ENCODE measurements at places on chromosomes 3 and 15.

DNA sequence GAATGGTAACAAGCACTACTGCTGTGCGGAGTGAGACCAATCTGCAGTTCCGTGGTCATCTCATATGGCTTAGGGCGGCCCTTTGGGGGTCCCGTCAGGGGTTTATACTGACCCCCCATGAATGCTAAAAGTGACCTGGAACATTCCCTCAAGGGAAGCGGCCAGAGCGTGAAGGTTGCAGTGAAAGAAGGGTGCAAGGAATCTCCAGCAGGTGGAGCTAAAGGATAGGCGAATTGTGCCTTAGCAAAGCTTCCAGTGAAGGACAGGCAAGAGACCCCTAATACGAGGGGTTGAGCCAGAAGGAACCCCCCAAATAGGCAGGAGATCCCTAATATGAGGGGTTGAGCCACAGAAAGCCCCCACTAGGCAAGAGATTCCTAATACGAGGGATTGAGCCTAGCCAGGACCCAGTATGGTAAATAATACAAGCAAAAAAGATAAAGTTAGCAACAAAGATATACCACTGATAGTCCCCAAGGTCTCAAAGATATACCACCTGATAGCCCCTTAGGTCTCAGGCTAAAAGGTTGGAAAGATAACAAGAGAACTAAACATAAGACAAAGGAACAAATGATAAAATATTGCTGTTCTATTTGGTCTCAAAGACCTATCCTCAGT, 32.8 kb downstream of the ZNF589 start:
- no peak overlapping the region for H3K4me3 ChIP-seq
- peaks cover 21% of the 10 kb centered on the region for H3K36me3 ChIP-seq
- H3K27ac ChIP-seq, result no peak overlapping the region

- no peak overlapping the region for H3K4me3 ChIP-seq
- H3K36me3 ChIP-seq, result no peaks in the 10 kb centered on the region
- no peaks in the 10 kb centered on the region for H3K4me1 ChIP-seq
Observed at GRCh38 chr15:48515500-48515899, 130.0 kb downstream of the FBN1 start.

GRCh38 chr3:126125781-126126251, 41.9 kb upstream of the SLC41A3 start:
- no peak for ATAC-seq
- H3K4me1 ChIP-seq, result no peaks in the 10 kb centered on the region
- no peaks in the 10 kb centered on the region for H3K36me3 ChIP-seq
- H3K4me3 ChIP-seq, result no peak overlapping the region

DNA sequence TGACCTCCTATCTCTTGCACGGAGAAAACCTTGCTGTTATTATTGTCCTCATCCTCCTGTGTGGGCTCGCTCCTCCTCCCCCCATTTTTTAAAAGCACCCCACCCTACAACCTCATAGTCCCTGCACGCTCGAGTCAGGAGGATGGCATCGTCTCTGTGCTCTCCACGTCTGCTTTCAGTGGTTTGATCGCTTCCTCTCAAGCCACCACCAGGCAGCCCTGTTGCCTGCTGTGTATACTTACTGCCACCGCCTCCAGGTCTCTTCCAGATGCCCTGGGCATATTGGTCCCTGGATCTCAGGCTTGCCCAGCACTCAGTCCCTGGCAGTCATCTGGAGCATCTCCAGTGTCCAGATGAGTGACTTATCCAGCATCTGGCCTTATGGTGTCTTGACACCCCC, 42.1 kb upstream of the GCNT3 start:
- H3K36me3 ChIP-seq, result no peaks in the 10 kb centered on the region
- H3K4me1 ChIP-seq, result no peaks in the 10 kb centered on the region
- no peak for ATAC-seq
- no peak overlapping the region for H3K27ac ChIP-seq

- peaks cover 15% of the 10 kb centered on the region for H3K4me1 ChIP-seq
- ATAC-seq, result no peak
- H3K4me3 ChIP-seq, result peak overlapping the region; percentile 53
- H3K27me3 ChIP-seq, result no peaks in the 10 kb centered on the region
- H3K27ac ChIP-seq, result peak overlapping the region; percentile 65
Observed at GRCh38 chr15:52682200-52682599, 3.0 kb upstream of the ATOSA start.

DNA sequence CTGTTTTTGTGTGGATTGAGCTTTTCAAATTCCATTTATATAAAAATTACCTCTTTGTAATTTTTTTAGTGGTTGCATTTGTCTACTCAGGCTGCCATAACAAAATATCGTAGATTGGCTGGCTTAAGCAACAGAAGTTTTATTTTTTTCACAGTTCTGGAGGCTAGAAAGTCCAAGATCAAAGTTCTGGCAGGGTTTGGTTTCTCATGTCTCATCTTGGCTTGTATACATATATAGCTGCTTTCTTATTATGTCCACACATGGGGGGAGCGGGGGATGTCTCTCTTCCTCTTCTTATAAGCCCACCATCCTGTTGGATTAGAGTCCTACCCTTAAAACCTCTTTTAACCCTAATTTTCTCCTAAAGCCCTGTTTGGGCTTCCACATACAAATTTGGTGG, 28.5 kb downstream of the MGA start:
- no peak overlapping the region for H3K4me3 ChIP-seq
- H3K27ac ChIP-seq, result peak overlapping the region; percentile 6
- H3K27me3 ChIP-seq, result no peaks in the 10 kb centered on the region
- ATAC-seq, result no peak

DNA sequence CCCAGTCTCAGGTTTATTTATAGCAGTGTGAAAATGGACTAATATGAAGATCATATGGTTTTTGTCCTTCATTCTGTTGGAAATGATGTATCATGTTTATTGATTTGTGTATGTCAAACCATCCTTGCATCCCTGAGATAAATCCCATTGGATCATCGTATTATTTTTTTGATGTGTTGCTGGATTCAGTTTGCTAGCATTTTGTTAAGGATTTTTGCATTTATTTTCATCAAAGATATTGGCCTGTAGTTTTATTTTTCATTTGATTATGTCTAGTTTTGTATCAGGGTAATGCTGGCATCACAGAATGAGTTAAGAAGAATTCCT, 34.3 kb downstream of the FAIM start:
- H3K4me3 ChIP-seq, result no peak overlapping the region
- H3K36me3 ChIP-seq, result no peaks in the 10 kb centered on the region
- no peaks in the 10 kb centered on the region for H3K4me1 ChIP-seq
- ATAC-seq, result no peak
- H3K27me3 ChIP-seq, result no peaks in the 10 kb centered on the region

DNA sequence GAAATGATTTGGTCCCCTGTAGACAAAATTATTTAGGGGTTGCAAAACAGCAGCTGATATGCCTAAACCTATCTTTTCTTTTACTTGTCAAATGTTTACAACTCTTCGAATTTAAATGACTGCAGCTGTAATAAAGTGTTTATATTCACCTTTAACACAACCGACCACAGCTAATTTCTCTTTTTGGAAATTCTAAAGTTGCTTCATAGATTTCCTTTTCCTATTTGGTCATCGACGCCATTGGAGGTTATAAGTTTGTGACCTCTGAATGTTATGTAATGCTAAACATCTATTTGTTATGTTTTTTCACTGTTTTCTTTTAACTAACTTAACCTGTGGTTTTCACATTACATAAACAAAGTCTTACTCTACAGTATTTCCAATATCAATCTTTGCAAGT, 1094.9 kb upstream of the EPHA6 start:
- no peaks in the 10 kb centered on the region for H3K27me3 ChIP-seq
- H3K4me1 ChIP-seq, result no peaks in the 10 kb centered on the region
- no peaks in the 10 kb centered on the region for H3K36me3 ChIP-seq

DNA sequence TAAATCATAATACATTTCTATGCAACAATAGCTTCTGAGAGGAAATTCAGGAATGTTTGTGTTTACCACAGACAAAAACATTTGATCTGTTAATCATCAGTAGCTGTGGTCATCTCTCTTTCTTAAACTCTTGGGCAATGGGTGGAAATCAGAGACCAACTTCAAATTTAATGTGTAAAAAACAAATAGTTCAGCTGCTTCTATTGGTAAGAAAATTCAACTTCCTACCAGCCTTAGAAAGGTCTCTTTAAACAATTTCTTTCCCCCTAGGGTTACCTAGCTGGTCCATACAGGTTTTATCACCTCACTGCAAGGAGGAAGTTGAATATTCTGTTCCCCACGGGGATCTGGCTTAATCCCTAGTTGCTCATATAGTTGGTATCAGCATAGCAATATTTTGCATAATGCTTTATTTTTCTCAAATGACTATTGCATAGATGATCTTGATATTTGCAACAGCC, 20.3 kb upstream of the PPP4R2 start:
- H3K27me3 ChIP-seq, result peaks cover 4% of the 10 kb centered on the region
- peaks cover 7% of the 10 kb centered on the region for H3K4me1 ChIP-seq
- H3K4me3 ChIP-seq, result no peak overlapping the region

DNA sequence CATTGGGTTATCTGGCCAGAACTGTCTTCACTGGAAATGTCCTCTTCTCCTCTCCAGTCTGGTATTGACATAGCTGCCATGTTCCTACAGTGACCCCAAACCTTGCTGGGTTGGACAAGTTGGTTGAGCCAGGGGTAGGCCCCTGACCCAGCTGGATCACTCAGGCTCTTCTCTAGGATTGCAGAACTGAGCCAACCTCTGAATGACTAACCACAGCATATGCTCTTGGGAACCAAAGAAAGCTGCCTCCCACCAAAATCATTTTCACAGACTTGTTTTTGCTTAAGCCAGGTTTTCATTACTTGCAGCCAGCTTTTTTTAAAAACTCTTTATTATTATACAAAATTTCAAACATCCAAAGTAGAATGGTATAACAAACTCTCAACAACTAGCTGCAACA, 41.4 kb downstream of the FSIP1 start:
- no peak overlapping the region for H3K4me3 ChIP-seq
- H3K27ac ChIP-seq, result no peak overlapping the region
- peaks cover 4% of the 10 kb centered on the region for H3K27me3 ChIP-seq
- no peaks in the 10 kb centered on the region for H3K36me3 ChIP-seq

GRCh38 chr15:89326316-89326715, 8.3 kb downstream of the POLG start:
- no peaks in the 10 kb centered on the region for H3K27me3 ChIP-seq
- H3K36me3 ChIP-seq, result peaks cover 98% of the 10 kb centered on the region

- H3K27ac ChIP-seq, result no peak overlapping the region
- H3K4me3 ChIP-seq, result no peak overlapping the region
- no peak for ATAC-seq
Observed at GRCh38 chr15:89657686-89658200, 2.5 kb upstream of the KIF7 start.

GRCh38 chr15:91116113-91117067, 16.3 kb downstream of the SV2B start:
- H3K27me3 ChIP-seq, result peaks cover 21% of the 10 kb centered on the region
- H3K4me3 ChIP-seq, result no peak overlapping the region
- no peaks in the 10 kb centered on the region for H3K4me1 ChIP-seq
- H3K36me3 ChIP-seq, result no peaks in the 10 kb centered on the region
- no peak for ATAC-seq

DNA sequence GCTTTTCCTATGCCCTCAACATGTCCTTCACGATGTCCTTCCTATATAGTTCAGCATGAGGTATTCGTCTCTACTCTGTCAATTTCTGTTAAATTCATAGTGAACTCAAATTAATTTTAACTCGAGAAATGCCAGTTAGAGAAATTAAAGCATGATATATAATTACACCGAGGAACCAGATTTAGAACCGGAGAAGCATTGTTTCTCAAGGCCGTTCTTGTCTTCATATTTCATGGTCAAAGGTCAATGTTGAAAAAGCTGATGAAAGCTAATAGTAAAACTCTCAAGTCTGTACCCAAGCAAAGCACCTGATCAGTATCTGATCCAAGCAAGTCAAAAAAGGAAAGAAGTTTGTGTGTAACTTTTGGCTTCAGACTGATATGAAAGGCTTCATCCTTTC, 163.8 kb downstream of the ZBTB20 start:
- ATAC-seq, result no peak
- H3K27ac ChIP-seq, result no peak overlapping the region
- no peak overlapping the region for H3K4me3 ChIP-seq
- no peaks in the 10 kb centered on the region for H3K27me3 ChIP-seq
- no peaks in the 10 kb centered on the region for H3K4me1 ChIP-seq
- no peaks in the 10 kb centered on the region for H3K36me3 ChIP-seq

GRCh38 chr15:63198371-63199250, 9.2 kb downstream of the RAB8B start:
- peak overlapping the region; percentile 56 for H3K27ac ChIP-seq
- H3K4me1 ChIP-seq, result peaks cover 75% of the 10 kb centered on the region
- peaks cover 95% of the 10 kb centered on the region for H3K36me3 ChIP-seq
- peak; percentile 47 for ATAC-seq

GRCh38 chr3:178827285-178827856, 244.2 kb downstream of the ZMAT3 start:
- H3K27ac ChIP-seq, result no peak overlapping the region
- no peaks in the 10 kb centered on the region for H3K4me1 ChIP-seq
- H3K4me3 ChIP-seq, result no peak overlapping the region
- no peaks in the 10 kb centered on the region for H3K27me3 ChIP-seq
- no peaks in the 10 kb centered on the region for H3K36me3 ChIP-seq

DNA sequence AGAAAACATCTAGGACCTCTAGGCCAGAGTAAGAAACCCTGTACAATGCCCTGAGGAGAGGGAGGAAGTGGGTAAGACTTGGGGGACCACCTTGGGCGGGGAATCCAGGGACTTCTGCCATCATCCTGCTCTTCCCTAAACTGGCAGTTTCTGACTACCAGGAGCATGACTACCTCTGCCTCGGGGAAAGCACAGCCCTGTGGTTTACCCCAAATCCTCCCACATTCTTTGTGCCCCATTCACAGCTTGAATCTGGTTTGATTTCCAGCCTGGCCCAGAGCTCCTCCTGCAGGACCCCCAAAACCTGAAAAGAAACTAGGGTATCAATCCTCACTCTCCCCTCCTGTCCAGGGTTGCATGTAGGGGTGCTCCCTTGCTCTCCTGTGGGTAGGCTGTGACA, 4.7 kb downstream of the C3orf18 start:
- no peaks in the 10 kb centered on the region for H3K27me3 ChIP-seq
- H3K4me3 ChIP-seq, result no peak overlapping the region
- peaks cover 14% of the 10 kb centered on the region for H3K4me1 ChIP-seq

DNA sequence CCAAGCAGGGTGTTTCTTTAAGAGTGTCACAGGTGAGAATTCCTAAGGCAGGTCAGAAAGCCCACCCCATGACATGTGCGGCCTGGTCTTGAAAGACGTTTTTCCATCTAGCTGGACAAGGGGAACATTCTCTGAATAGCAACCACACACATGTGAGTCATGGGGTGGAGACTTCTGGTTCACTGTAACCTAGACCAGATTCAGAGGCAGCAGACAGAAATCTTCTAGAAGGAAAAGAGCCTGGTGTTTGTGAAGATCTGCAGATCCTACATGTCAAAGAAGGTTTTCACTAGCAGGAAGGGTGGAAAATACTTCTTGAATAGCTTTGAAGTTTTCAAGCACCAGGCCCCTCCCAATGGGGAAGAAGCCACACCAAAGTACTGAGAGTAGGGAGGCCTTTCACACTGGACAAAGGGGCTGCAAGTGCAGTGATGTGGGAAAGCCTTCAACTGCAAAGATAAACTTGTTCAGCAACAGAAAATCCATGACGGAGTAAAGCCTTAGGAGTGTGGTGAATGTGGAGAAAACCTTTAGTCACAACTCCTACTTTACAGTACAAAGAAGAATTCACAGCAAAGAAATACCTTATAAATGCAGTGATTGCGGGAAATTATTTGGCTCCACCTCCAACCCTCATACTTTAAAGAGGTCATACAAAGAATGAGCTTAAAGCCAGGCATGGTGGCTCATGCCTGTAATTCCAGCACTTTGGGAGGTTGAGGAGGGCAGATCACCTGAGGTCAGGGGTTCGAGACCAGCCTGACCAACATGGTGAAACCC, 17.6 kb downstream of the ADAM10 start:
- H3K27me3 ChIP-seq, result no peaks in the 10 kb centered on the region
- peaks cover 32% of the 10 kb centered on the region for H3K4me1 ChIP-seq
- H3K4me3 ChIP-seq, result no peak overlapping the region
- peaks cover 27% of the 10 kb centered on the region for H3K36me3 ChIP-seq
- H3K27ac ChIP-seq, result no peak overlapping the region

GRCh38 chr3:118466795-118467330, 567.8 kb downstream of the IGSF11 start:
- no peaks in the 10 kb centered on the region for H3K4me1 ChIP-seq
- H3K27me3 ChIP-seq, result no peaks in the 10 kb centered on the region
- no peak overlapping the region for H3K27ac ChIP-seq
- ATAC-seq, result no peak
- H3K4me3 ChIP-seq, result no peak overlapping the region
- no peaks in the 10 kb centered on the region for H3K36me3 ChIP-seq
